ENCODE measurements at places on chromosomes 2 and 18.

GRCh38 chr18:49837889-49838288 is 24.6 kb upstream of the ACAA2 start:
- no peak for DNase-seq

GRCh38 chr2:101692041-101692440 is 5.5 kb upstream of the MAP4K4 start:
- no peak for DNase-seq

DNA sequence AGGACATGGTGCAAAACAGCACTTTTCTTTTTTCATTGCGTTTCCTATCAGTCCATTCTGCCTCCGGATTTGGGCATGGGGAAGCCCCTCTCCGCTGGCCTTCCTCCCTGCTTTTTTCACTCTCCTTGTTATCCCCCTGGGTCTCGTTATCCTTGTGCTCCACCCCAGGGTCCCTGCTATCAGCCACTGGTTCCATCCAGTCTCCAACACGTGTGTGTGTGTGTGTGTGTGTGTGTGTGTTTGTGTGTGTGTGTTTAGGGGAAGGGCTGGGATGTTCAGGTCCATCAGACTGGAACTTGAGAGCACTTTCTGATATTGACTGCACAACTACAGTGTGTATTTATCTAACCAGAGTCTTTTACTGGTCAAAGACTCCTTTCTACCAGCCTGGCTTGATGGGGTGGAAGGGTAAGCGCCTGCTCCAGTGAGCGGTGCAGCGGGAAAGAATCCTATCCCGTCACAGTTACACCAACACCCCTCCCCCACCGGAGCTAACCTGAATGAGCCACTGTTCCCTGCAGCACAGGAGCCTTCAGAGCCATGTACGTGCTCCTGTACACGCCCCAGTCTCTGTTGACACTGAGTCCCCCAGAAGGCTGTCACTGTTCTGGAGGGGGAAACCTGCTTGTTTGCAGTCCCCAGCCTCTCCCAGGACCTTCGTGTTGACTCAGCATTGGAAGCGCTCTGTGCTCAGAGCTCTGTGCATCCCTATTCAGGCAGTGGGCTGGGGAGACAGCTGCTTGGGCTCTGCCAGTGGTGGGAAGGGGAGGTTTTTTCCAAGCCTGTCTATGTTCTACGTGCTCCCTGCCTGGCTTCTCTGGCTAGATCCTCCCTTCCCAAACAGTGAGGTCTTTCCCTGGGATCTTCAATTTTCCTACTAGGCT is 4.6 kb downstream of the INHA start:
- DNase-seq: peak; percentile 44

- DNase-seq: peak; percentile 28
Observed at GRCh38 chr2:177989029-177989885, 83.3 kb downstream of the PDE11A start.

DNA sequence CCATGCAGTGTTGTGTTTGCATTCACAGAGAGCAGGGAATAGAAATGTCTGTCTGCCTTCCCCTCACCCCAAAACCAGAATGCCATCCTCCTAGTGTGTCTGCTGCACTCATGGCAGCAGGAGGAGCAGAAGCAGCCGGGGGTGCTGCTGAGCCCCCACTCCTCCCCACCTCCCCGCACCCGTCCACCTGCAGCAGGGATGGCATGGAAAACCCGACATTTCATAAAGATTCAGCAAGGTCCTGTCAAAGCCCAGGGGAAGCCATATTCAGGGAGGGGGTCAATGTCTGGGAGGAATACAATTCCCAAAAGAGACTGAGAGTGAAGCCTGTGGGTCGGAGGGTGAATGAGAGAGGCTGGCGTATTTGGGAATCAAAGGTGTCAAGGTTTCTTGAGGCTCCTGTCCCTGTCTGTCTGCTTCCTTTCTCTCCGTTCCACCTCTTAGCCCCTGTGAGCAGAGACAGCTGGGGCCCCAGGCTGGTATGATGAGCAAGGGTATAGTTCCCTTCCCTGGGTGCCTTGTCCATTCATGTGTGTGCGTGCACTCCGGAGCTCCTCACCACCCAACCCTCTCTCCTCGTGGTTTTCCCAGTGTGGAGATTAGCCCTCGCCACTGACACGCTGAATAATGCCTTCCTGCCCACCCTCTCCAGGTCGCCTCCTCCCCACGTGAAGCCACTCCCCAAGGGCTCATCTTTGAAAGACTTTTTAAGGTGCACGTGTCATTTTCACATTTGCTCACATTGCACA is 133.5 kb upstream of the ZNF236 start:
- DNase-seq: no peak

GRCh38 chr18:36448384-36449290 is 151.1 kb downstream of the FHOD3 start:
- no peak for DNase-seq

GRCh38 chr18:75127143-75128021 is 81.6 kb downstream of the PTGR3 start:
- DNase-seq: no peak

GRCh38 chr2:240520974-240521350 is 36.8 kb downstream of the ANKMY1 start:
- no peak for DNase-seq
